ENCODE measurements at places on chromosomes 2 and 18.

DNA sequence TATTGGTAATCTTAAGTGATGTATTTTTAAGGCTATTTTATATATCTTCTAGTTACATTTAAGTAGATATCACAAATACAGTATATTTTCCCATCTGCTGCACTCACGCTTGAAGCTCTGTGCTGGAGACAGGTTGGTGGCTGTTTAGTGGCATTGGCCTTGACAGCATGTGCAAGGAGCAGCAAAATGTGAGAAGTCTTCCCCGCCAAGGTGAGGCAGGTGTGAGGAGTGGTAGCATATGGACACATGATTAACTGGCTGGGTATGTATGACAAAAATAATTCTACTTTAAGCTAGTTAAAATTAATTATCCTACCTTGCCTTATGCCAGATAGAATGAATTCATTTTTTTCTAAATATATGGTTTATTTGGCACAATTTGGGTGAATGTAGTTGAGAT, 117.2 kb downstream of the CCDC102B start:
- DNase-seq = no peak

DNA sequence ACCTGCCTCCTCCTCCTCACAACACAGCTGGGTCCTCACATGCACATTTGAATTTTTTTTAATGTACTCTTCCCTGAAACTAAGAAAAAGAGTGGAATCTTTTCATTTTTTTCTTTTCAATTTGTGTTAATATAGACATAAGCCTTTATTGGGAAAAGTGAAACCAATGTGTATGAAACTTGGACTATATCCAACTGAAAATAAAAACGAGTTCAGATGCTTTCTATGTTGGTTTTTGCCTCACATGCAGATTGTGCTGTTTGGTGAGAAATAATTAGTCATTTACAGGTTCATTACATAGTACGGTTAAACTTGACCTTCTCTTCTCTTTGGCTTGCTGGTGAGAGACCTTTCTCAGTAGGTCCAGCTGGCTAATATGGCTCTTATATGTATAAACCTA, 515.2 kb upstream of the FANCL start:
- no peak for DNase-seq

- DNase-seq = no peak
Observed at GRCh38 chr2:126952216-126952615, 53.5 kb downstream of the TEX51 start.

- no peak for DNase-seq
Observed at GRCh38 chr2:42342061-42342794, 18.8 kb downstream of the COX7A2L start.

DNA sequence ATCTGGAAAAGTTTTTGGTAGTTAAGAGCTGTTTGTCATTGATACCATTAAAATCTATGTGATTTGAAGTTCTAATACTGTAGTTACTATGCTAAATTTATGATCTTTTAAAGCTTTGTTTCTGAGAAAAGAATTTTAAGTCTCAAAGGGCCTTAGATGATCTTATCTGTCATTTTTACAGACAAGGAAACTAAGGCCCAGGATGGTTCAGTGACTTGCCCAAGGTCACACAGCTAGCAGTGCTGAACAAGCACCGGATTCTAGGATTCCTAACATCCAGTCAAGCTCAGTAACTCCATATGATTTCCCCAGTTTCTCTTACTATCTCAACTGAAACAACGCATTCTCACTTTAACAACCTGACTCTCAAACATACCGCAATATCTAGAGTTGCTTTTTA, 37.7 kb downstream of the PELI1 start:
- no peak for DNase-seq

GRCh38 chr2:590214-591175, 86.7 kb downstream of the TMEM18 start:
- no peak for DNase-seq

- no peak for DNase-seq
Observed at GRCh38 chr18:48613589-48614404, 75.0 kb downstream of the CTIF start.

DNA sequence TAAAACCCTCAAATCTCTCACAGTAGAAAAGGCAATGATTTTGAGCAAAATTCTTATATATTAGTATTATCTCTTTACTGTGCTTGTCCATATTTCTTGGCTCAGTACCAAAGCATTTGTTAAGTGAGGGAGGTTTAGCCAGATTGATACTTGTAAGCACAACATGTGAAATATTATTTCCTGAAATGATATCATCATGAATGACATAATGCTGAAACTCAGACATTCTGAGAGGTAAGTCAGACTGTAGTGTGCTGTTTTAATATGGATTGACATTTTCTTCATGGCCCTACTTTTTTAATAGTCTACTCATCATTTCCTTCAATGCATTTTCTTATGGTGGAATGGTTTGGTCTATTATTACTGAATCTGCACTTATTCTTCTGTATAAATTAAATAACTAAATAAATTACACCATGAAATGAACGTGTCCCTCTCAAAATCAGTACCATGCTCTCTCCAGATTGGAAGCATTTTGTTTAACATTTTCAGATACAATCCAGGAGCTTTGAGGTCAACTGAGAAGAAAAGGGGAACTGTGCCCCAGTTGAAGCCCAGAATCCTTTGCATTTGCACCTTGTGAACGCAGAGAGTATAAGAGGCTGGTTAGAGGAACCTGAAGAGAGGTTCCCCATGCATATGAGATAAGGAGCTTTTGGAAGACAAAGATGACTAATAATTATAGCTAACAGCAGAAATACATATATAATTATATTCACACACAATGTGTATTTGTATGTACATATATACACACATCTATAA, 50.1 kb upstream of the CRACDL start:
- no peak for DNase-seq

DNA sequence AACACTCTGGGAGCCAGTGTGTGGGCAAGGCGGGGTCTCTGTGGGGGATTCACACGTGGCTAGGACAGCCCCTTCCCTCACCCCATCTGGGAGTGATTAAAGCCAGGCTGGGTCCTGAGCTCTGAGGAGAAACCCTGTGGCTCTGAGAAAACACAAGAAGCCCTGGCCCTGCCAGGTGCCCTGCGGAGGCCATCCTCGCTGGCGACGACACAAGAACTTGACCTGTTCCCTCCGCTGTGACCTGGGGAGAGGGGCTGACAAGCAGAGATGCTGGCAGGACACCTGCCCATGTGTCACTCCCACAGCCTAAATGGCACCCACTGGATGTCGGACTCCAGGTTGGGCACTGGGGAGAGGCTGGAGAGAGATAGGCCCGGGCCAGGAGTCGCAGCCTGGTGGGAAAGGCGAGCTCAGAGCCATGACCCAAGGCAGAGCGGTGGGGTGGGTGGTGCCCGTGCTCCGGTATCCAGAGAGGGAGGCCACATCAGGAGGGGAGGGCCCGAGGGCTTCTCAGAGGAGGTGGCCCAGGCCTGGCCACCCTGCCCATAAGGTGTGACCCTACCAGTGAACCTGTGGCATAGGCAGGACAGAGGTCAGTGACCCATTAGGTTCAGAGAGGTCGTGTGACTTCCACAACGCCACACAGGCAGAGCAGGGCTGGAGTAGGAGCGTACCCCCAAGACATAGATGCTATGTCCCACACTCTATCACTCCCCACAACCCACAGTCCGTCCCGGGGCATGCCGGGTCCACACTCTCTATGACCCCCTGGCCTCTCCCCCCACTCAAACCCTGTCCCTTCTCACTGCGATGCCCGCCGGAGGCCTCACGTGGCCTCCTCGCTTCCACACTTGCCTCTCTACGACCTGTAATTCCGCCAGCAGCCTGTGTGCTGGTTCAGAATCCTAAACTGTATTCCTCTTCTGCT, 59.4 kb upstream of the HPCAL1 start:
- DNase-seq = no peak

GRCh38 chr2:71617266-71617665, 163.9 kb downstream of the DYSF start:
- no peak for DNase-seq

DNA sequence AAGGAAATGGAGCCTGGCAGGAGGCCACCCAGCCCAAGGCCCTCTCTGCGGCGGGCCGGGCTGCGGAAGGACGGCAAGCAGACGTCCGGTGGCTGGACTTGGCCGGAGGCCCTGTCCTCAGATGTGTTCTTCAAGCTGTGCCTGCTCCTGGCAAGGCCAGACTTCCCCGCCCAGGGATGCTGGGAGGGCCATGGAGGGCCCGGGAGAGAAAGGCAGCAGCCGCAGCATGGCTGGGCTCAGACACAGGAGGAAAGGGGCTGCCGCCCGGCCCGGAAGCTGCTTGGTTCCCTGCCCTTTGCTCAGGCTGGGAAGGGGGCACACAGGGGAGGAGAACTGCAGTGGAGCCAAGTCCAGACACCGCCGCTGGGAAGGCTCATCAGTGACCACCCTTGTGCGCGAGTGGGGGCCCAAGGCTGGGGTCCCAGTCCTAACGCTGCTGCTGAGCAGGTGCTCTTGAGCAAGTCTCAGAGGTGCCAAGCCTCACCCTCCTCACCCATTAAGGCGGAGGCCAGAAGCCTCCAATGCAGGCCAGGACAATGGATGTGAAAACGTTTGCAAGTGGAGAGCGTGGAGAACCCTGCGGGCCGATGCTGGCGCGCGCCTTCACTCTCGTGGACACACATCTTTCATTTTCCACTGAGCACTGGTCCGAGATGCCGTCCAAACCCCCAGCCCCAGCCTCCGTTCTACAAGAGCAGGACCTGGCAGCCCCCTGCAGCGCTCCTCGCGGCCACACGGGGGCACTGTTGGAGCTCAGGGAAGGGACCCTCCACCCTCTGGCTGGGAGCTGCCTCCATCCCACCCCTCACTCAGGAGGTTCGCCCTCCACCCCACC, 7.9 kb downstream of the CROCC2 start:
- no peak for DNase-seq

DNA sequence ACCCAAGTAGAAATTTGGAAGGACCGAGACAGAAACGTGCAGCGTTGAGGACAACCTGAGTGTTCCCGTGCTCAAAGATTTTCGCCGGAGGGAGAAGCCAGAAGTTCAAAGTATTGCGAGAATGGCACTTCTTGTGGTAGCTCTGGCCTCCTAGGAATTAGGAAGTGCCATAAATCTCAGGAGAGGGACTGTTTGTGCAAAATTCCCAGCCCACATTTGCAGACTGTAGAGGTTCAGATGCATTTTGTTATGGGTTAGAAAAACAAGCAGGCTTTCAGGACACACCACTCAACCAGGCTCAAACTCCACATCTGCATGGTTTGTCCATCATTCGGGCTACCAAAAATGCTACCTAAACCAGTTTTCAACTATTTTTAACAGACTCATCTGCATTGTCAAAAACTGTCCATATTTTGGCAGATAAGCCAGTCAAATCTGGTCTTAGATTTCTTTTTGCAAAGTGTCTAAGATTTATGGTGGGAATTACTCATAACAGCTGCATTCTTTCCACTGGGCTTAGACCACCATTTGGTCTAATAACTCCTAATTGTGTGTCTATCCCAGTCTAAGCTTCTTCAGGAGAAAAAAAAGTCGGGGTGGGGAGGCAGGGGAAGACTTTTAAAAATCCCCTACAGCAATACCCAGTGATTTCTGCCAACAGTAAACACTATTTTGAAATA, 422.9 kb downstream of the ARHGAP15 start:
- no peak for DNase-seq

GRCh38 chr18:59383851-59384250, 24.8 kb upstream of the LMAN1 start:
- no peak for DNase-seq

Data from DMS 273 treated with DMSO at 0.1 percent for 48 hours (cell line).